ENCODE measurements at places on chromosomes 5 and 9.

DNA sequence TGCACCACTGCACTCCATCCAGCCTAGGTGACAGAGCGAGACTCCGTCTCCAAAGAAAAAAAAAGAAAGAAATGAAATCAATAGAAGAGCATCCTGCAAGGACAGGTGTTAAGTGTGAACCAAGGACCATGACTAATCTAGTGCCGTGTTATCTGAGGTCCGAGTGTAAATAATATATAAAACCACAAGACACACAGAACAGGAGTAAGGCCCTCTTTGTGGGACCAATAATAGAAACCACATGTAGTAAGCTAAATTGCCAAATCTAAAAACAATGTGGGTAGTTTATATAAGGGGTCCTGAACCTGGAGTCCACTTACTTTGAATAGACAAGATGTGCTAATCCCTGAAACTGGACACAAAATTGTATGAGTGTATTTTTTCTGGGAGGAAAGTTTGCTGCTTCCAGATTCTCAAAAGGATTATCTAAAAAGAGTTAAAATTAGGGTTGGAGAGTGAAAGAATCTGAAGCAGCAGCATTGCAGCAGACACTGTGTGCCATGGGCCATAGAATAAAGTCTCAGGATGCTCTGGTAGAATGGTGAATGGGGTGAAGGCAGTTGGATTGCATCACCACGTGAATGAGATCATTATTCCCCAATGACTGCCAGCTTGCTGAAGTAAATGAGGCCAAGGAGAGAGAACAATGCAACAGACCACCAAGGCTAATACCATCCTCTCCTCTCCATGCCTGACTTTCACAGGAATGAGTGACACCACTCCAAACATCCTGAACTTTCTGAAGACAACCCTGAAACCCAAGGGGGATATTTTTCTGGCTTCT lies 222.7 kb downstream of the DCP2 start:
- no peak for DNase-seq

DNA sequence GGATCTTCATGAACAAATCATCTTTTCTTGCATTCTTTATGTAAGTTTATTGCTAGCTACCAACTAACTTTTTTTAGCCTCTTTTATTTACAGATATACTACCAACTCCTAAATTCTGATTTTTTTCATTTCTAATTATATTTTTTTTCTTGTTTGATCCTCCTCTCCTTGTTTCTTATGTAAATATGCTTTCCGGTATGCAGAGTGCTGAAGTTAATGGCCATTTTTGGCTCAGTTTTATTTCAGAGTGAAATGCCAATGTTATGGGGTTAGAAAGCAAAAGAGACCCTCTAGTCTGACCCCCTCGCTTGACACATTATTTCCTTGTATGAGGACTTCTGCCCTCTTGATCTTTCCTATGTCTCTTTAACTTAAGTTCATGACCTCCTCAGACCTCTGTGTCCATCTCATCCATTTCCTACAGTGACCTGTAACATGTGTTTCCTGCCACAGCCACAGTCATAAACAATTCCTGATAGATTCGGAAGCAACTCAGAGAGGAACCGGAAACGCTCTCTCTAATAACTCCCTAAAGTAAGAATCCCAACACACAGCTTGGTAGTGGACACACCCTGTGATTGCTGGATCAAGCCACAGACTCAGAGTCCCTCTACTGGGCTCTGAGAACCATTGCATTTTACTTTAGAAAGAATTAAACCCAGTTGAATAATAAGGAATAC lies 42.9 kb upstream of the AFAP1L1 start:
- DNase-seq: no peak

DNA sequence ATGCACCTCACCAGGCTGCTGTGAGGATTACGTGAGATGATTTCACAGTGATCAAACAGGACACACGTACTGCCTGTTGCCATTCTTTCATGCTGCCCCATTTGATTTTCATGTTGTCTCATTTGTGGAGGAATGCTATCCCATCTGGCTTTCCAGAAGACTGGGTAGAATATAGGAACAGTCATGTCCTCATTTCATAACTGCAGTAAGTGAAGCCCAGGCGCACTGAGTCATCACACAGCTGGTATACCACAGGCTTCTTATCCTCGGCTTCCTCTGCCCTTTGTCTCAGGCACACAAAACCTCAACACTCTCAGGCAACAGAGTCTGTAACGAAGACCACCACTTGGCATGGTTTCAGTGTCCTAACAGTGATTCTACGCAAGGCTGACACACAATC lies 62.3 kb downstream of the LHFPL2 start:
- no peak for DNase-seq

DNA sequence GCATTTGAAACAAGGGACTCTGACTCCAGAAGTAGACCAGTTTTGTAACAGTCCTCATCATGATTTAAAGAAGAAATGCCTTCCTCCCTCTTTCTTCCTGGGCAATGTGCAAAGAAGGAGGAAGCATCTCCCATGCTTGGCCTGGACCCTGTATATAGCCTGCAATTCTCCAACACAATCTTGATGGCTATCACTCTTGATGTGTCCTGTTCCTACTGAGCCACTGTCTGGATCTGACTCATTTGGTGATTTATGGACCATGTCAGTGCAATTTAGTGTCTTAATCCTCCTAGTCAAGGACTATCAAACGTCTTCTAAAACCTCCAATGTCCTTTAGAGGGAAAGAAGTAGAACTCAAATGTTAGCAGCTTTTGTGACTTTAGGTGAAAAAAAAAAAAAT lies 697.3 kb downstream of the TLR4 start:
- no peak for DNase-seq

DNA sequence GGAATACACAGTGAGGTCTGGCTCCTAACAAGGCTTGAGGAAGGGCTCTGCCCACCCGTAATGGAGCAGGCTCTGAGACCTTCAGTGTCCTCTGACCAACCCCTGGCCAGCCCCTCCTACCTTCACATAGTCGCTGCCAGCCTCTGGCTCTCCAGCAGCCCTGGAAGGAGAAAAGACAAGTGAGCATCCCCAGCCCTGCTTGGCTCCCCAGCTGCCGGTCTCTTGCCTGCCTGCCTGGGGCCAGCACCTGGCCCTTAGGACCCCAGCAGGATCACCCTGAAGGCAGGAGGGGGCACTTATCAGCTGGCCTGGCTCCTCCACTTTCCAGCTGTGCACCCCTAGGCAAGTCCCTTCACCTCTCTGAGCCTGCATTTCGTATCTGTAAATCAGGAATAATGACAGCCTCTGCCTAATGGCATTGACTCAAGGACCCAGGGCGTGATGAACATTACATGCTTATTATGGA lies 16.9 kb downstream of the SH2D3C start:
- no peak for DNase-seq

DNA sequence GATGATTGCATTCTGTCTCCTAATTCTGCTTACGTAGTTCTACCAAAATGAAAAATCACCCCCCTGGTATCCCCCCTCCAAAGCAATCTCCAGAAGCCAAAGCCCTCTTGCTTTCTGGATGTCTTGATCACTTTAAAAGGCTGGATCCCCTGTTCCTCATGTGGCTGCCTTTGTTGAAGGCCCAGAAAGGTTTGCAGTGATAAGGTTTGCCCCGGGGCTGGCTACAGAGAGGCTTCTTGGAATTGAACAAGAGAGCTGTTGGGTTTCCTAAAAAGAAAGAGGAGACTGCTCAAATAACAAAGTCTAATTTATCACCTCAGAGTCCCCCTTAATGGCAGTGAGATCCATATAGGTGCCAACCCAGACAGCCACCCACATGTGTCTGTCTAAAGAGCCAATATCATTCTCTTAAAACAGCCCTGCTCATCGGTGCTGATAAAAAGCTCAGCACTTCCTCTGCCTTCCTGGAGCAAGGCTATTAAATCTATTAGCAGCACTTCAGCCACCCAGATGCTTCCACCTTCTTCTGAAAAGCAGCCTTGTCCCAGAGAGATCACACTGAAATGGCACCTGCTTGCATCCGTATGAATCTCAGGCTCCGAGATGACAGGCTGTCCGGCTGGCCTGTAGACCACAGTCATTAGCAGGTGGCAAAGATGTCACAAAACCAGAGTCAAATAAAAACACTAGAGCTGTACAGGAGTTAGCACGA lies 70.9 kb downstream of the TEX10 start:
- DNase-seq: no peak

GRCh38 chr5:179199246-179199645 lies 139.1 kb downstream of the ZNF354C start:
- DNase-seq: no peak

DNA sequence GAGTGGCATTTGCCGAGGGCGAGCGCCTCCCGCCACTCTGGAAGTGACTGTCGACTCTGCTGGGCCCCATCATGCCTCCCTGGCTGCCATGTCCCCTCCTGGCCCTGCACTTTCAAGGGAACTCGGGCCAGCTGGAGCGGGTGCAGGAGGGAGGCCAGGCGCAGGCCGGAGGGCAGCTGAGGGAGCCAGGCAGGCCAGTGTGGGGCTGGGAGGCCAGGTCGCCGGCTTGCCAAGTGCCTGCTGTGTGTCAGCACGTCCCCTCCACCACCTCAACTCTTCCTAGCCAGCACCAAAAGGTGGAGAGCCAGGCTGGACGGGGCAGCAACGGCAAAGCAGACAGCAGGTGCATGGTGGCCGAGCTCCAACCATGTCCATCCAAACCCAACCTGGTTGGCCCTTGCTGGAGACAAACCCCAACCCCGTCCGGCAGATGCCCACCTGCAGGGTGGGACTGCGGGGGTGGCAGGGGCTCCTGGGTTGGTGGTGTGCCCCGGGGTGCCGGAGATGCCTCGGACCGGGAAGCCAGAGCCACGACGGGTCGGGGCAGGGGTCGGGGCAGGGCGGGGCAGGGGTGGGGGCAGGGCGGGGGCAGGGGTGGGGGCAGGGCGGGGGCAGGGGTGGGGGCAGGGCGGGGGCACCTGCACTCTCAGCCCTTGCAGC lies 36.5 kb upstream of the EGFL7 start:
- DNase-seq: no peak

- no peak for DNase-seq
These were observed 19.5 kb upstream of the ASPN start for GRCh38 chr9:92501671-92502393.

DNA sequence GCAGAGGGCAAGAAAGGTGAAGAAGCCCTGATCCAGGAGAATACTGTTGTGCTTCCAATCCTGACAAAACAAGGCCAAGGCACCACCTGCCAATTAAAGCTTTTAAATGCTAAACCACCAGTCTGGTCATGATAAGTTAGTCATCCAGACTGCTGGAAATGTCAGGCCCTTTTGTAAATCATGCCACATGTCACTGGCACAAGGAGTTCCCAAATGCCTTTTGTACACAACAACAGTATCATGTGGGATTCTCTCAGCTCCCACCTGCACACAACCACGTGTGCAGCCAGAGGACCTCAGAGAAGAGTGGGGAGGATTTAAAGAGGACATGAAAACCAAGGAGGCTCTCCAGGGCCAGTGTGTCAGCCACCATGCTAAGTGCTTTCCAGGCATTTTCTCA lies 99.3 kb downstream of the CDK5RAP2 start:
- no peak for DNase-seq

DNA sequence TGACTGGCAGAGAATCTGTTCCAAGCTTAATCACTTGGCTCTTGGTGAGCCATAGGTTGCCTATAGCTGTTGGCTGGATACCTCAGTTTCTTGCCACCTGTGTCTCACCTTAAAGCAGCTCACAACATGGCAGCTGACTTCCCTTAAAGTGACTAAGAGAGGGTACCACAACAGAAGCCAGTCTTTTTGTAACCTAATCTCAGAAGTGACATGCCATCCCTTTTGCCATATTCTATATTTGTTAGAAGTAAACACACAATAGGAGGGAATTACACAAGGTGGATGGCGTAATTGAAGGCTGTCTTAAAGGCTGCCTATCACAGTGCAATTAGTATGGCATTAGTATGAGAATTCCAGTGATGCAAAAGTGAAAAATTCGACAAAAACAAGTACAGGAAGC lies 28.1 kb downstream of the NIPBL start:
- no peak for DNase-seq

DNA sequence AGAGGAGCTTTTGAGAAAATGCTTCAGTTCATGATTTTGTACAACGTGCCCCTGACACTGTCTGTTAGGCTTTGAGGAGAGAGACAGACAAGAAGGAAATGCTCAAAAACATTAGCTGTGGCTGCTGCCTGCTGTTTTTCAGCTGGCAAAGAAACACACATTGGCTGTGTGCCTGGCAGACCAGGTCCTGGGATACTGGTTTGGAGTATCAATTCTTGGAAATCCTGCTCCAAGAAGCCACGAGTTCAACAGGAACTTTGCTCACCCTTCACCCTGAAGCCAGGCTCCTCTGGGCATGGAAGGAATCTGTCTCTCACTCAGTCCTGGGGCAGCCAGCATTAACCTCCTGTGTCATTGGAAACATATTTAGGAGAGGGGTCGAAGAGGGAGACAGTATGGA lies 245.5 kb downstream of the AUH start:
- DNase-seq: no peak

- DNase-seq: no peak
These were observed 10.6 kb upstream of the PARP8 start for GRCh38 chr5:50655810-50656205.

DNA sequence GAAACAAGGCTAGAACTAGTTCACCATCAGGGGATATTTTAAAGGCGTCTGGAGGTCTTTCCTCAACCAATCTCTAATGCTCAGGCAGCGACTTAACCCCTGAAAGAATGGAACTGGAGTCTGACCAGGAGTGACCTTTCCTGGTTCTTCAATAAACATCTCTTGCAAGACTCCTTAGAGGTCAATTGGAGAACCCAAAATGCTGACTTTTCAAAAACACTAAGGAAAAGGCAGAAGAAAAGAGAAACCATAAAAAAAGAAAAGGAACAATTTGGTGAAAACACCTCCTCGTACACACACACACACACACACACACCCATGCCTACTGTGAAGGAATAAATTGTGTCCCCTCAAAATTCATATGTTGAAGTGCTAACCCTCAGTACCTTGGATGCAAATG lies 12.3 kb downstream of the TIMD4 start:
- no peak for DNase-seq

DNA sequence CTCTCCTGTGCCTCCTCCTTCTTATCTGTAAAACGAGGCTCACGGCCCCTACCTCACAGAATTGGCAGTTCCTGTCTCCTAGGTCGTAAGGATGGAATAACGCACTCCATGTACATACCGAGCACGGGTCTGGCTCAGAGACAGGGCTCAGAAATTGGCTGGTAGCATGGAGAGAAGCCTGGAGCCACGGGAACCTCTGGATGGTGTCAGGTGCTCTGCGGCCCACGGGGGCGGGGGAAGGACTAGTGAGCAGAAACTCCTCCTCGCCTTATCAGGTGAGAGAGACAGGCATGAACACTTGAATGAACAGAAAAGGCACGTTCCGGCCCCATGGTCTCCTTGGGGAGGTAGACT lies 15.4 kb upstream of the C5orf47 start:
- DNase-seq: no peak

DNA sequence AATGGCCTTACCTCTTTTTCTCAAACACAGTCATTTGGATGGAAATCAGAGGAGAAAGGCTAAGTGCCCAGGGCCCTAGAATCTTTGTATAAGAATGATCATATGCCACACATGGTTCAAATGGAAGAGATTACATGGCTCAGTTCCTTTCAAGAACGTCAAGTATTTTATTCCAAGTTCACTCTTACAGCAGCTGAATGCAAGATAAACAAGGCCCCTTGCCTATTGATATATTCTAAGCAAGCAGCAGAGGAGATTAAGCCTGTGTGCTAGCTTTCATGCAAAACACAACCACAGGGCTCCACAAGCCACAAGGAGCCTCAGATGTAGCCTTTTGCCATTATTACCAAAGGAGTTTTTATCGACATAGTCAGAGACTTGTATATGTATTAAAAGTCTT lies 55.3 kb upstream of the SLCO6A1 start:
- no peak for DNase-seq
